ENCODE measurements at places on chromosomes 4 and X.

DNA sequence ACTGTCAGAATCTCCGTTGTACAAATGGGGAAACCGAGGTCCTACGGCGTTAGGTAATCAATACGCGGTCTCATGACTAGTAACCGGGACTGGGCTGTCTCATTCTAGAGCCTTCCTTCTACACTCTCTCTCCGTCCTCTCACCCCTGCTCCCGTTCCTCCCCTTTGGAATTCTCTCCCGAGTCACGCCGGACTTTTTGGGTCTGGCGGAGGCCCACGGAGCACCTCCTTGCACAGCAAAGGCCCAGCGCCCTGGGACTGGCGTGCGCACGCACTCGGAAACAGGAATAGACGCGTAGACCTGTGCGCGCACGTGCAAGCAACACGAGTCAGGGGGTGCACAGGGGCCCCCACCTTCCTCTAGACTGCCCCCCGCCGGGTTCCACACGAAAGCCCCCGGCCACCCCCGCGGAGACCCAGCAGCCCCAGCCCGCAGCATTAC, 361 bp downstream of the QDPR start:
- DNase-seq = peak; percentile 15

DNA sequence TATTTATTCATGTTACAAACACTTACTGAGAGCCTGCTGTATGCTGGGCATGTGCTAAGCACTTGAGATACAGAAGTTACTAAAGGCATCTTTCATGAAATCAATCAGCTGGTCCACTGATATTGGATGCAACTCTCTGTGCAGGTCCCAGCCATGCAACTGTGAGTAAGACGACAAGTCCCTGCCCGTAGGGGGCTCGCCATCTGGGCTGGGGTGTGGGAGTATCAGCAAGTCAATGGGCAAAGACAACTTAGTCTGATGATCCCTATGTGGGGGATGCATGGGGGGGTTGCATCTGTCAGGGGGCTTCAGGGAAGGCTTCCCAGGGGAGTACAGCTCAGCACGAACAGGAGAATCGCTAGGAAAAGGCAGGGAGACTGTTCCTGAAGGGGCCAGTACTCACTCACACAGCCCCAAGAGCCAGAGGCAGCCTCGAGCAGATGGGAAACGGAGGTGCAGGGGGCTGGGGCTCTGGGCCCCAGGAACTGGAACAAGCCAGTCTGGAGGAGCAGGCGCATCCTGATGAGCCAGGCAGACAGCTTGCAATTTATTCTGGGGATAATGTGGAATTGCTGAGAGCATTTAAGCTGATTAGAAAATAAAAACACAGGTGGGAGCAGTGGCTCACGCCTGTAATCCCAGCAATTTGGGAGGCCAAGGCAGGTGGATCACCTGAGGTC, 40.2 kb downstream of the CRMP1 start:
- no peak for DNase-seq

- DNase-seq = peak; percentile 61
Measured at GRCh38 chr4:986879-987623, at the start of gene IDUA. Gene IDUA (plus strand): TSS chr4:987044. CDS start chr4:987085, 41 bp downstream.

GRCh38 chr4:35503435-35503834, 740.9 kb downstream of the ARAP2 start:
- DNase-seq = no peak

GRCh38 chrX:310621-311155, 7.9 kb downstream of the GTPBP6 start:
- no peak for DNase-seq

- DNase-seq = no peak
Measured at GRCh38 chrX:46693149-46693548, 65.8 kb downstream of the SLC9A7 start.

DNA sequence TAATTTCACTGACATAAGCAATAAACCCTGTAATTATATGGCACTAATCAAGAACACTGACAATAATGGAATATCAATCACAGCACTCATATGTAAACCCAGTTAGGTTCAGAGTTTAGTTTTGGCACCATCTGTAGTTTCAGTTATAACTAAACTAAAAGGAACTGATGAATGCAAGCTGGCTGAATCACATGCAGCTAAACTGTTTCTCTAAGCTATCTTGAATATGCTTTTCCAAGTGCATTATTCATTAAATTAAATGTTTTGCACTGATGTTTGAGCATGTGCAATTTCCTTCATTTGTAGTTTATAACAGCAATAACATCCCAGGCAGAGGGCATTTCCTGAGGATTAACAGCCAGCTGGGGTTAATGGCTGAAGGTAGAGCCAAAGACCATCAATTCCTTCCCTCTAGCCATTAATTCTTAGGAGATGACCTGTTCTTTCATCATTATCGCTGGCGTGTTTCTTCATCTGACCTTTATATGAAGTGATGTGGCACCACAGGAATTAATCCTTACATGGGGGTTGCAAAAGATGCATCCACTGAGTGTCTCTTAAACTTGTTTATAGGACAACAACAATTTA, 562.8 kb upstream of the IGFBP7 start:
- no peak for DNase-seq

DNA sequence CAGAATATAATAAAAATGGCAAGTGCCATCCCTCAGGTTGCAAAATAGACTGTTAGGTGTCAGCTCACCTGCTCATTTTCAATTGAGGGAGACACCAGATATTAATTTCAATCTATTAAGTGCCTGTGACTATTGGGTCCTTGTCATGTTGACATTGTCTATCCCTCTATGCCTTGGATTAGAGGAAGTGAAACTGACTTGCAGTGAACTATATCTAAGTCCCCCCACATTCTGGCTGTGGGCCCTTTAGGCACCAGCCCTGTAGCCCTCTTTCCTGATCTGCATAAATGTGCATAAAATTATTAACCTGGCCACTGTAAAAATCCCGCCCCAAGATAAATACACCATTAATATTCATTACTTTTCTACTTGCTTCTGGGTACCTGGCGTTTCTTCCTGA, 293.0 kb upstream of the CLNK start:
- DNase-seq = no peak

GRCh38 chr4:17033025-17033767, 134.8 kb upstream of the LDB2 start:
- no peak for DNase-seq

GRCh38 chr4:123662827-123663226, 266.2 kb downstream of the SPRY1 start:
- no peak for DNase-seq

- no peak for DNase-seq
Measured at GRCh38 chr4:78749972-78750727, 26.0 kb upstream of the BMP2K start.

DNA sequence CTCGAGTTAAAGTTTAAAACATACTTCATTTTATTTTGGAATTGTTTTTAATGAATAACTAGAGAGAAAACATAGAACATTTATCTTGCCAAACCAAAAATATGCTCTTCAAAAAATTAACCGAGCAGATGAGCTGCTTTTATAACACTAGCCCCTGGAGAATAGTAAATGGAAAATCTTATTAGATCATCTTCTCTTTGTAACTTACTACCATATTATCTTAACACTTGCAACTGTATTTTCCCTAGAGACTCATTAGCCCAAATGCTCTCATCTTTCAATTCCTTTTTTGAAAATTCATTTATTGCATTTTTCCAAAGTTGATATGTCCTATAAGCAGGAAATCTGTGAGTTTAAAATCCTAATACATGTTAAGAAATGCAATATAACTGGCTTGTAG, 143.3 kb downstream of the CAMK2D start:
- no peak for DNase-seq

GRCh38 chrX:10051866-10052480, 84.8 kb downstream of the CLDN34 start:
- DNase-seq = no peak

GRCh38 chrX:129743821-129744220, 5.0 kb downstream of the XPNPEP2 start:
- DNase-seq = no peak

GRCh38 chrX:140917354-140918115, 84.9 kb upstream of the SPANXB1 start:
- no peak for DNase-seq

DNA sequence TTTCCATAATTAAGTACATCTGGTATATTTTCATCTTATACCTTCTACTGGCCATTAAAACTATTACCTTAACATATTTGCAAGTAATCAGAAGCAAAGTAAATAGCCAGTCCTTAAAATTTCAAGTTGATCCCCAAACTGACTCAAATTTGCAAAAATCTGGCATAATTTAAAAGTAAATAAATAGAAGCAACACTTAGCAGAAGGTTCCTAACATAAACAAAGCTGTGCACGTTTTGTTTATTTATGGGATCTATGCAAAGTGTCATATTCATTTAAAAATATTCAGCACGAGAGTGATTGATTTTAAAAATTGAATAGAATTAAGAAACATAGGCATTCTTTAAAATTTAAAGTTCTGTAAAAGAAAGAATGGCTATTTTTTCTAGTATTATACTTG, 9.8 kb upstream of the CXXC4 start:
- DNase-seq = no peak

DNA sequence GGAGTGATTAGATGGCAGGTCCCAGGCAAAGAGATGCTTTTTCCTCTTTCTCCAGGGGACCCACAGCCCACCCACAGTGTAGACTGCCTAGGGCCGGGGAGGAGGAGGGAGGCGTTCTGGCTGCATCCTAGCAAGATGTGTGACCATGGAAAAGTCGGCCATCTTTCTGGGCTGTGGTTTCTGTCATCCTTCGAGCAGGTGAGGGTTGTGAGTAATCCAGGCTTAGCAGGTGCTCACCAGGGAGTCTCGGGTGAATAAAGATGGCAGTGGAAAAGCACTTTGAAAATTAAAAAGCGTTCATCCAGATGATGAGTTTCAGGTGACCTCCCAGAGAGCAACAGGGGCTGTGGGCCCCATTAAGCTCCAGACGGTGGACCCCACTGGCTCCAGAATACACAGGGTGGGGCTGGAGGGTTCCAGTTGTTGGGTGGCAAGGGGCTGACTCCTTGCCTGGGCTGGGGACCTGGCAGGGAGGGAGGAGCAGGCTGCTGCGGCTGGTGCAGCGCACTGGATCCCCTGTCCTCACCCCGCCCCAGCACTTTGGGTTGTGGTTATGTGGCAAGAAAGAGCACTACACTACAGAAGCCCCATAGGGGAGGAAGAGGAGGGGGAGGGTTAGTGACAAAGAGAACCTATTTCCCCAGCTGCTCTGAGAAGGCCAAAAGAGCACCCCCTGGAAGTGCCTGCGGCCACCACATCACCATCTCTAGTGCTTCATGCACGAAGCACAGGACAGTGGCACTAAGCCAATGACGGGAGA, 23.7 kb downstream of the ELF4 start:
- no peak for DNase-seq

- DNase-seq = no peak
Measured at GRCh38 chr4:59855630-59856352, 1344.3 kb upstream of the ADGRL3 start.

DNA sequence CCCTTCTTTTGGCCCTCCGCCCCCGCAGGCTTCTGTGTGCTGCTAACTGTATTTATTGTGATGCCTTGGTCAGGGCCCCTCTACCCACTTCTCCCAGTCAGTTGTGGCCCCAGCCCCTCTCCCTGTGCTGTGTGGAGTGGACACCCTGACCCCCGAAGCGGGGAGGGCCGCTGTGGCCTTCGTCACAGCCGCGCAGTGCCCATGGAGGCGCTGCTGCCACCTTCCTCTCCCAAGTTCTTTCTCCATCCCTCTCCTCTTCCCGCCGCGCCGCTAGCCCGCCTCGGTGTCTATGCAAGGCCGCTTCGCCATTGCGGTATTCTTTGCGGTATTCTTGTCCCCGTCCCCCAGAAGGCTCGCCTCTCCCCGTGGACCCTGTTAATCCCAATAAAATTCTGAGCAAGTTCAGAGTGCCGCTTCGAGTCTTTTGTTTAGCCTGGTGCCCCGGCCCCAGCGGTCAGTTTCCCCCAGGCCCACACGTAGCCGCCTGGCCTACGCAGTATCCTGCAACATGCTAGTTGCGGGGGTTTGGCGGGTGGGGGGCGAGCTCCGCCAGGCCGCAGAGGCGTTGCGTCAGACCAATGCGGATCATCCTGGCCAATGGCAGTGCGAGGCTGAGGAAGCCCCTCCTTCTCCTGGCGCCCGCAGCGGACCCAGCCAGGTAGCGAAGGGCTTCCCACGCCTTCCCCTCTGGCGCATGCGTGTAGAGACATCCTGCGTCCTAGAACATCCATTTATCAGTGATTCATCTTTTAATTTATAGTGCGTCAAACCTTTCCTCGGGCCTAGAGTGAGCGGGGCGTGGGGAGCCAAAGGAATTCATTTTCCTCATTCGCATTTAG, 5.6 kb upstream of the KANTR start:
- no peak for DNase-seq

DNA sequence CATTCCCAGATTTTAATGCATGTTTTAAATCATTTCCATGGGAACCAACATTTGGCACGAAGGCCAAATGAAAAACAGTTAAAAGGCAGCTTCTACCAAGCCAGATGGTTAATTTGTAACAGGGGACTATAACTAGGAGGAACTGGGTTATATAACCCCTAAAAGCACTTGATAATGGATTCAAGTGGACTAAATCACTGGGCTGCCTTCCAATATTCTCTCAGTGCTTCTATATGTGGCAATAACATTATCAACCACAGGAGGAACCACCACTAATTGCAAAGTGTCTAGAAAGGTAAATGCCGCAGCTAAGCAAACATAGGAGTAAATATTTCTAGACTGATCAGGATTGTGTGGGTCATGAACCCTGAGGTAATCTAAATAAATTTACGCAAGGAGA, 391.5 kb downstream of the UBE2NL start:
- DNase-seq = no peak

- DNase-seq = no peak
Measured at GRCh38 chrX:118714521-118714920, 12.9 kb upstream of the IL13RA1 start.

- no peak for DNase-seq
Measured at GRCh38 chr4:76764251-76764650, 133.7 kb downstream of the SOWAHB start.

GRCh38 chr4:125254106-125254505, 60.6 kb upstream of the FAT4 start:
- DNase-seq = no peak

- DNase-seq = no peak
Measured at GRCh38 chr4:160423879-160424451, 1321.1 kb downstream of the RAPGEF2 start.

- DNase-seq = no peak
Measured at GRCh38 chr4:185774845-185775680, 36.9 kb downstream of the SORBS2 start.

DNA sequence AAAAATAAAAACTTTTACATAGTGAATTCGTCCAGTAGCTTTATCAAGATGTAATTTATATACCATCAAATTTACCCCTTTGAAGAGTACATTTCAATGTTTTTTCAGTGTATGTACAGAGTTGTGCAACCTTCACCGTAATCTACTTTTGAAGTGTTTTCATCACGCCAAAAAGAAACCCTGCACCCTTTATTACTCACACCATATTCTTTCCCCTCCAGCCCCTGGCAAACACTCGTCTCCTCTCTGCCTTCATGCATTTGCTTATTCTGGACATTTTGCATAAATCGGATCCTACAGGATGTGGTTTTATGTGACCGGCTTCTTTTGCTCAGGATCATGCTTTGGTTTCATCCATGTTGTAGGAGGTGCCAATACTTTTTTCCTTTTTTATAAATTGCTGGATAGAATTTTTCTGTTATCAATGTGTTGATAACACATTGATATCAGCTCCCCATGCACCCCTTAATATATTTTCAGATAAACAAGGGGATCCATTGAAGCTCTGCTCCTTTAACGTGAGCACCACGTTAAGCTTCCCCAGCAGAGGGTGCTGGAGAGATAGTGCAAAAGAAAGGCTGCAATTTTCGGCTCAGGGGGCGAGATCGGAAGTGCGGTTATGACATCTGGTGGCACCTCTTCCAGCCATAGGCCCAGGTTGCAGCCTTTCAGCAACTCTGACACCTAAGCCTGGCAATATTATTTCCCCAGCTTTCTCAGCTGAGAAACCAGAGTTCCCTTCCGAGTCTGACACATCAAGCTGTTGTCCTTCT, 100.1 kb upstream of the VCX3B start:
- no peak for DNase-seq

- no peak for DNase-seq
Measured at GRCh38 chrX:30659421-30659820, 6.2 kb downstream of the GK start.

Measured in HCT116 (cell line).